G401 (cell line): ENCODE measurements at places on chromosomes 4 and X.

- DNase-seq, result no peak
Measured at GRCh38 chr4:55727746-55728145, 91.6 kb upstream of the NMU start.

DNA sequence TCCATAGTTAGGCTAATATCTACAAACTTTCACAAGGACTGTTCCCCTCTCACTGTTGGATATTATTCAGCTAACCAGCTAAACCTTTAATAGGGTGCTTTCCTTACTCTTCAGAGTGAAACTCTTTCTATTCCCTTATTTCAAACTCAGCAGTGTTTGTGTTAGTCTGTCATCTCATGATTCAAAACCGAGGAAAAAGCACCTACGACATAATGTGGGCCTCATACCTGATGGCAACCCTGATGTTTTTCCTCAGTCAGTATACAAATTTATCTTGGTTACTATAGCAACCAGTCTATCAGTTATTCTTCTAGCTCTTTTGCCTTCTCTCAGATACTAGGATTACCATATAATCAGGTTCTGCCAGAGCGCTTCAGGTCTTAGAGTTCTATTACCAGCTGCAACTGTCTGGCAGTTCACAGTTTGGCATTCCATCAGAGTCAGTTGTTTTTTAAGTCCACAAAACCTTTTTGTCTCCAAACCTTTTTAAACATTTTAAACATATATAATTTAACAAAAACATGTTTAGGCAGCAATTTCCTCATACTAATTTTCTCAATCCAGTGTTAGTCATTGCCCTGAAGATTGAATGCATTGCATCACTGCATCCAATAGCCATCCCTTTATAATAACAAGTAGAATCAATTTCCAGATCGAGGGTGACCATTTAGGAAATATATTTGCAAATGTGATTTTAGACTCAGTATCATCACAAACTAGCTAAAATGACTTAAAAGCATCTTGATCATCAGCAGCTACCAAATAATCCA lies 7.4 kb downstream of the WDR44 start:
- no peak for DNase-seq

- DNase-seq, result no peak
Measured at GRCh38 chr4:162852642-162853041, 314.0 kb downstream of the NAF1 start.

DNA sequence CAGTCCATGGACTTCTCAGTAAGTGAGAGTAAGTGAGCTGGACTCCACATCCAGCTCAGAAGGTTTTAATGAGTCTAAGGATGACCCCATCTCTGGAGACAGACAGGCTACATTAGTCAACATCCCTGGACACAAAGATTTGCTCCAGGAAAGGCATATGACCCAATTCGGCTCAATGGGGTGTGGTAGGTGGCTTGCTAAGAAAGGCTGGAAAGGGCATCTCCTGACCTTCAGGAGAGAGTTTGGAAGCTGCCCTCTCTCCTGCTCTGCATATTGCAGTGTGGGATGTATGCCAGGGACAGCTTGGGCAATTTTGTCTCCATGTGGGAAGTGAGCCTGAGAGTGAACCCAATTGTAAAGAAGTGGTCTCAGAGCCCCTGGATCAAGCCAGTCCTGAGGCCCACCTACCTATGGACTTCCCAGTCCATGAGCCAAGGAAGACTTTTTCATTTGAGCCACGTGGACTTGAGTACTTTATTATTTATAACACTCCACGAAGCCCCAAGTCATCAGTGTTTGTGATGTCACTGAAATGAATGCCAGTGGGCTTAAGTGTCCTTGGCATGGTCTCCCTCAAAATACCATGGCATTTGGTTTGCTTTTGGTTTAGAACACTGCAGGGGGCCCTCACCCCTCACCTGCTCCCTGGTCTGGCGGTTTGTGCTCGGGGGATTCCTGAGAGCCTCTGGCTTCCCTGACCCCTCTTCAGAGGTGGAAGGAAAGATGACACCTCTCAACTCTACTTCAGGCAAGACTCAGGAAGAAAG lies 10.4 kb upstream of the ABLIM2 start:
- DNase-seq, result no peak

DNA sequence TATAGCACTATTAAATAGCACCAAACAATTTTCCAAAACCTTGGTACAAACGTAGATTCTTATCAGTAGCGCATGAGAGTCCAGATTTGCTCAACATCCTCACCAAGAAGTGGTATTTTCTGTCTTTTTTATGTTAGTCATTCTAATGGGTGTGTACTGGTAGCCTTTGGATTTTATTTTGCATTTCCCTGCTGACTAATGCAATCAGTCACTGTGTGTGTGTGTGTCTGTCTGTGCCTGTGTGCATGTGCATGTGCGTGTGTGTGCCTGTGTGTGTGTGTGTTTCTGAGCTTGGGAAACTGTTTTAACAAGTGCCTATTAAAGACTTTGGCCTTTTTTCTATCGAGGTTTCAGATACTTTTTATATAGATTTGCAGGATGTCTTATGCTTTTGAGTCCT lies 82.2 kb upstream of the MAGEA10 start:
- no peak for DNase-seq

DNA sequence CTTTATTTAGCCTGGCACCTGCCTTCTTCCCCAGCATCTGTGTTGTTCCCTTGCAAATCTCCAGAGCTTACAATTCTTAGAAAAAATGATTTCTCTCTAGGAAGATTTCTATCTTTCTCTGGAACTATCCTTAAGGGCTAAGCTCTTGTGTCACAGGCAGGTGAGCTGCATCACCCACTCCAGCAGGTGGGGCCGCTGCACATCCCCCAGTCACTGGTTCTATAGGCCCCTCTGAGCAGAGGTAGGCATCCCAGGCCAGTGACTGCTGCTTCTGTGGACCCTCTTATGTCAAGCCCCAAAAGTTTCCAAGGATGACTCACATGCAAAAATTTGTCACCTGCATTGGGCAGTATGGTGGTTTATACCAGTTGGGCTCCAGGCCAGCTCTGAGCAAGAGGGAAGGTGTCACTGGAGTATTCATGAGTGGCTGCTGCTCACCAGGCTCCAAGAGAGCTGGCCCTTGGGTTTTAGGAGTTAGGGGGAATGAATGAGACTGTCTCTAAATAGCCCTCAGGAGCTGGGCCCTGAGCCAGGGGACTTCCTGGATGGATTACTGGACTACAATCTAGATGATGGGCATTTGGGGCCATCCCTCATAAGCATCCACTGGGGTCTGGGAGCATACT lies 208.1 kb upstream of the EOLA2 start:
- DNase-seq, result no peak

DNA sequence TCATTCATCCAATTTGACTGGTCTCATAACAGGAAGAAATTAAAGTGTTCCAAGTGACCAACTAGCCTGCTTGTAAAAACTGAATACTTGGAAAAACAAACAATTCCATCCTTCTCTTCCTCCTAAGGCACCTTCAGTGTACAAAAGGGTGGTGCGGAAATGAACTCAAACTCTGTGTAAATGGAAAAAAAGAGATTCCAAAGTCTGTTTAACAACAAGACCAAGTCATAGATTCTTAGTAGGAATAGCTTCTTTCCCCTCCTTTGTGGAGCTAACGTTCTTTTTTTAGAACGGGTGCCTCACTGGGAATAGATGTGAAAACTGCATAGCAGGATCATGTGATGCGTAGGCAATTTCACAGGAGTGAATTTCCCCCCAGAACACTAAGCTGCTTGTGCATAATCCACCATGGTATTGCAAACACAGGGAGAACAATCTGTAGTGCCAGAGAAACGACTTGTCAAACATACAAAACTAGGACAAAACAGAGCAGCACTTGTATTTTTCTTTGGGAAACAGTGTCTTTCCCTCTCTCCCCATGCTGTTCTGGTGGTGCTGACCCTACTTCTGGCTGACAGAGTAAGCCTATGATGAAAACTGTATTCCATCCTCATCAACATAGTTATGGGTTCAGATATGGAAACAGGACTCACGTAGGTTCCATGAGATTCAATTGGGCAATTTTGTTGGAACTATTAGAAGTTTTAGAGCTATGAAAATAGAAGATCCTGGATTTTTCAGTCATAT lies 13.2 kb upstream of the SOD3 start:
- DNase-seq, result no peak
